ENCODE measurements at places on chromosomes 6 and 20.
A peak's percentile ranks its signal among the peaks of the same experiment; 100 is the strongest.

DNA sequence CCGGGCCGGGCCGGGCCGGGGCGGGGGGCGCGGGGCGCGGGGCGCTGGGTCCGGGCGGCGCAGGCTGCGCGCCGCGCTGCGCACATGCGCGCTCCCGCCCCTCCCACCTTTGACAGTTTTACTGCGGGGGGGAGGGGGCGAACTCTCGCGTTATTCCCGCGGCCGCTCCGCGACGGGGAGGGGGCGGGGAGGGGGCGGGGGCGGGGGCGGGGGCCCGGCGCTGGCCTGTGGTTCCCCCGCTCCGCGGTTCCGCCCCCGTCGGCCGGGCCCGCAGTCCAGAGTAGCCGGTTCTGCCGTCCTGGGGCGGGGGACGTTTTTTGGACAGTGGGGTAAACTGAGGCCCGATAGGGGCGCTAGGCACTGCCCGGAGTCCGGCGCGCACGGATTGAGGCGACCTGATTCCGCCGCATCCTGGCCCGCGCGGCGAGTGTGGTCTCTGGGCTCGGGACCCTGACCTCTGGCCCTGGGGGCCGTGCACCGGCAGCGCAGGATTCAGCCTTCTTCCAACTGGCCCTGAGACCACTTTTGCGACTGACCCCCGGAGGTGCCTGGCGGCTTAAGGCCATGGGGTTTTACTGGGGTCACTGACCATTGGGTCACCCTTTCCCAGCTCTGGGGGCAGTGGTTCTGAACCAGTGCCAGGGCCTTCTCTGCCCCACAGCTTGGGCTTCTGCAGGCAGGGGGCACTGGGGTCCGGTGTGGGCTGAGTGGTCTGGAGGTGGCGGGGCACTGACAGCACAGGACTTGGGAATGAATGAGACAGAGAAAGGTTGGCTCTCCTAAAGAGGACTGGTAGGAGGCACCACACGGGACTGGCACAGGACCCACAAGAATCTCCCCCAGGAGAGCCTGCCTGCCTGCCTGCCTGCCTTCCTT, at the start of gene ZNF512B:
Gene ZNF512B, minus strand, starts transcription at position 93 of the 876 bp plus-strand sequence. CDS start 1,980 bp downstream, outside the sequence.
- DNase-seq, result no peak

GRCh38 chr20:2397595-2398145, 17.0 kb downstream of the TGM6 start:
- DNase-seq, result no peak

DNA sequence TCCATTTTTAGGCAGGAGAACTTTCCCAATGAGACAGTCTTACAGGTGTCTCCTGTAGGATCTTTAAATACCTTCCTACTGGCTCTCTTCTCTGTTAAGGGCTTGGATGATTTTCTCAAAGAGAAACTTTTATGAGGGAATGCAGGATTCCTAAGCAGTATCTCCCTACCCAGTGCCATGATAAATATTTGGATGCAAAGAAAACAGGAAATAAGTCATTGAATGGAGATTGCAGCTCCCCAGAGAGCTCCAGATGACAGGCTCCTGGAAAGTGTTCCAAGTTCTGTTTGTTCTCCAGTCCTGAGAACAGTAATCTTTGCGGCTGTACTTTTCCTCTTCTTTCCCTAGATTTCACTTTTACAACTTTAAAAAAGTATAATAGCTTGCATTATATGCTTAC, 2.4 kb upstream of the SCGN start:
- no peak for DNase-seq

DNA sequence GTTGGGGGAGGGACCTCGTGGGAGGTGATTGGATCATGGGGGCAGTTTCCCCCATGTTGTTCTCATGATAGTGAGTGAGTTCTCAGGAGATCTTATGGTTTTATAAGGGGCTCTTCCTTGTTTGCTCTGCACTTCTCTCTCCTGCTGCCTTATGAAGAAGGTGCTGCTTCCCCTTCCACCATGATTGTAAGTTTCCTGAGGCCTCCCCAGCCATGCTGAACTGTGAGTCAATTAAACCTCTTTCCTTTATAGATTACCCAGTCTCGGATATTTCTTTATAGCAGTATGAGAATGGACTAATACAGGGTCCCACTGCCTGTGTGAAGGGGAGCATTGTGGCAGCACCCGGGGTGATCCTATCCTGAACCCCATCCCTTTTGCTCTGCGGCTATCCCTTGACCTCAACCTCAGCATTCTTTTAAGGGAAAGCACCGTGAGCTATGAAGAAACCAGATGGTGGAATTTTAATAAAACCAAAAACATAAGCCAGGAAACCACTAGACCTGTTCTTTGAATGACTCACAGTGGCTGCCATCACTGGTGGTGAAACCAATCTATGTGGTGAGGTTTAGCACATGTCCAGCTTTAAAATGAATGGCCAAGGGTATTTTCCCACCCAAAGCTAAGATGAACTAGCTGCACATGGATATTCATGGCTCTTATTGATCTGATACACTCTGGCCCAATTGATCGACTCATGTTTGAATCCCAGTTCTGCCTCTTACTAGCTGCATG, 62.2 kb downstream of the ZDHHC14 start:
- peak; percentile 16 for DNase-seq

DNA sequence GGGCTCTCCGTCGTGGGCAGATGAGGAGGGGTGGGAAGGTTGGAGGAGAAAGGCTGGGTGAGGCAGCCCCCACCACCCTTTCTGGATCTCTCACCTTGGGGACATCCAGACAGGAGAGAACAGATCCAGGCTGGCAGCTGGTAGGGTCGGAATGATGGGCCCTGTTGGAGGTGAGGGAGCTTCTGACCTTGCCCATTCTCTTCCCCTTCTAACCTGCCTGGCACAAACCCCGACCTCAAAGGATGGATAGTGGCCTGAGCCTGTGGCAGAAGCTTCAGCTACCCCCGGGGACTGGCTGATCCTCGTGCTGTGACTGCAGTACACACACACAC, 6.0 kb upstream of the NPBWR2 start:
- DNase-seq, result no peak

DNA sequence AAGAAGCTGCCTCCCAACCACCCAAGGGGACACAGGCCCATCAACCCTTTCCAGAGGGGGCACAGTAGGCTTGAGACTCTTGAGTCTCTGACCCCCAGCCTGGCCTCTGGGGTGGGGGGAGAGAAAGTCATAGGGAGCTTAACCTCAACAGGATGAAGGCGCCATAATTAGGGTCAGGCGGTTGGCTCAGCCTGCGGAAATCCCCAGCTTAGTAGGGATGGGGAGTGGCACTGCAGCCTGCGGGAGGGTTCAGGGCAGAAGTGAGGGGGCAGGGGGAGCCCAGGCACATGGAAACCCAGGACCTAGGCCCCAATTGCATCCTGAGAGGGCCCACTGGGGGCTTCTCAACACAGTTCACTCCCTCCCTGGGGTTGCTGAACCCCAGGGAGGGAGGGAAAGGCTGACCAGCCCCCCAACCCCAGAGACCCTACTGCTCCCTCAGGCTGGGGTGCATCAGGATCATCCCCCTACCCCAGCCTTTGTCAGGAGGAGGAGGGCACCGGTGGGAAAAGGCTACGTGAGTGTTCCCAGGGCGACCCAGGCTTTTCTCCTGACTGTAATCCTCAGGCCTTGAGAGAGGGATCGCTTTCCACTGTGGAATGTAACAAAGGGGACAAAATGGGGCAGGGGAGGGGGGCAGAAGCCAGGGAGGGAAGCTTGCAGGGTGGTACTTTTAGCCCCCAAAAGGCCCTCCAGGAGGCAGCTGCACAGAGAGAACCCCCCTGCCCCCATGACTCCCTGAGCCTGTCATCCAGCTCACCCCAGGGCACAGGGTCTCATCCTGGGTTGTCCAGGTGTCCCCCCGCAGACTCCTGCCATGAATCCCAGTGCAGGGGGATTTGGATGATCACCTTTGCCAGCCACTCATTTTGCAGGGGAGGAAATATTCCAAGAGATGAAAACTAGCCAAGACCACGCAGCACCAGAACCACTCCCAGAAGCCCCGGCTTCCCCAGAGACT, 46.4 kb downstream of the MRPL14 start:
- no peak for DNase-seq

- no peak for DNase-seq
These were observed 14.0 kb downstream of the NRN1 start for GRCh38 chr6:5992551-5993225.

GRCh38 chr6:139551376-139551775, 176.9 kb upstream of the CITED2 start:
- no peak for DNase-seq

DNA sequence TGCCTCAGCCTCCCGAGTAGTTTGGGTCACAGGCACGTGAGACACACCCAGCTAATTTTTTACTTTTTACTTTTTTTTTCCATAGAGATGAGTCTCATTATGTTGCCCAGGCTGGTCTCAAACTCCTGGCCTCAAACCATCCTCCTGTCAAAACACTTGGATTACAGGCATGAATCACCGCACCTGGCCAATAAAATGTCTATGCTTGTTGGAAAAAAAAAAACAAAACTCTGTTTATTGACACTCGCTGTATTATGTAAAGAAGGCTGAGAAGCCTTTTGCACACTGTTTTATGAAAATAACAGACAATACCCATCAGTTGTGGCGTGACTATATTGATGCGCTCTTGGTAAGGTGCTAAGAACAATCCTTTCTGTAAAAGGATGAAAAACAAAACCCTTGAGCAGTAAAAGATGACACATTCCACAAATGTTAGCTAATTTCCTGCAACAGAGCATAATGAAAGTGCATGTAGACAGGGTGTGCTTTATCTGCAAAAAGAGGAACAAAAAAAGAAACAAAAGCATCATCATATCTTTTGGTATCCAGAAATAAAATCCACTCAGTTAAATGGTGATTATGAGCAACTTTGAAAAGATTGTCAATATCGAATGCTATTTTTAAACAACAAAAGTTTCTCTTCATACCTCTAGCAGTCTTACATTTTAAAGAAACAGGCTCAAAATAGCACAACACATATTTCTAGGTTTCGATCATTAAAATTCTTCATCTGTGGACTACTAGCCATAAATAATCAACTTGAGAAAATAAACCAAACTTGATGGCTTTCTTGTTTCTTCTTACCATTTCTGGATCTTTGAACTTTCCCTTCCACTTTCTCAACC, 108.3 kb upstream of the PHACTR1 start:
- DNase-seq, result peak; percentile 89

- peak; percentile 70 for DNase-seq
These were observed 78.4 kb upstream of the CCN6 start for GRCh38 chr6:111975466-111975865.

All from inflammatory macrophage treated with lipopolysaccharide for 4 hours (primary cell).